NCI-H774 (cell line): ENCODE measurements at places on chromosomes 7 and 10.
A peak's percentile ranks its signal among the peaks of the same experiment; 100 is the strongest.

- DNase-seq = no peak
These were observed 22.4 kb upstream of the PRSS58 start for GRCh38 chr7:142280263-142280662.

DNA sequence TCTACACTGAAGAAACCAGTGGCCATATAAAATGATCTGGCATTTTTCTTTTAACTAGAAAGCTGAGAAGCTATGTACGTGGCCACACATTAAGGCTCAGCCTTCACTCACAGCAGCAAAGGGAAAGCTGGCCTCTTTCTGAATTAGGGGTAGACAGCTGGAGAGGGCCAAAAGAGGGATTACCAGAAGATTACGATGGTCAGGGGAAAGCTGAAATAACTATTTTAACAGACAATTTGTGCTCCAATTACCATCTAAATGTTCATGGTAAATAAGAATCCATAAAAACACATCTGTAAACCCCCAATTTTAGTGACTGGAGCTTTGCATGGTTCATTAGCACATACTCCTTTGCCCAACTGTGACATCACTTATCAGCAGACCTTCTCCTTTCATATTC lies 314.3 kb downstream of the HPSE2 start:
- DNase-seq = no peak

- no peak for DNase-seq
These were observed 185.5 kb downstream of the ZNF365 start for GRCh38 chr10:62559481-62560200.

- no peak for DNase-seq
These were observed 57.7 kb downstream of the PRTFDC1 start for GRCh38 chr10:24894728-24895127.

DNA sequence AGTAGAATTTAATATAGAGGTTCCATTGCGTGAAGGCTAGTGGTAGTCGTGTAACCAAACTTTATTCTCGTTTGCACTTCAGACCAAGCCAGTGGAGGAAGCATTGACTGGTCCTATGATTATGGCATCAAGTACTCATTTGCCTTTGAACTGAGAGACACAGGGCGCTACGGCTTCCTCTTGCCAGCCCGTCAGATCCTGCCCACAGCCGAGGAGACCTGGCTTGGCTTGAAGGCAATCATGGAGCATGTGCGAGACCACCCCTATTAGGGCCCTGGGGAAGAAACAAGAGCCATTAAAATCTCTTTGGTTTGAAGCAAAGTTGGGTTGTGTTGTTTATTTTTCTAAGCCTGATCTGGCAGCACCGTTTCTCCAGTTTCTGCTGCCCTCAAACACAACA lies 3.5 kb upstream of the CPA4 start:
- DNase-seq = no peak

- DNase-seq = peak; percentile 91
These were observed 17.7 kb upstream of the GTPBP4 start for GRCh38 chr10:970311-971149.

GRCh38 chr10:111079781-111080180 lies 3.0 kb downstream of the ADRA2A start:
- no peak for DNase-seq

GRCh38 chr7:52260046-52260665 lies 775.3 kb upstream of the POM121L12 start:
- DNase-seq = no peak

DNA sequence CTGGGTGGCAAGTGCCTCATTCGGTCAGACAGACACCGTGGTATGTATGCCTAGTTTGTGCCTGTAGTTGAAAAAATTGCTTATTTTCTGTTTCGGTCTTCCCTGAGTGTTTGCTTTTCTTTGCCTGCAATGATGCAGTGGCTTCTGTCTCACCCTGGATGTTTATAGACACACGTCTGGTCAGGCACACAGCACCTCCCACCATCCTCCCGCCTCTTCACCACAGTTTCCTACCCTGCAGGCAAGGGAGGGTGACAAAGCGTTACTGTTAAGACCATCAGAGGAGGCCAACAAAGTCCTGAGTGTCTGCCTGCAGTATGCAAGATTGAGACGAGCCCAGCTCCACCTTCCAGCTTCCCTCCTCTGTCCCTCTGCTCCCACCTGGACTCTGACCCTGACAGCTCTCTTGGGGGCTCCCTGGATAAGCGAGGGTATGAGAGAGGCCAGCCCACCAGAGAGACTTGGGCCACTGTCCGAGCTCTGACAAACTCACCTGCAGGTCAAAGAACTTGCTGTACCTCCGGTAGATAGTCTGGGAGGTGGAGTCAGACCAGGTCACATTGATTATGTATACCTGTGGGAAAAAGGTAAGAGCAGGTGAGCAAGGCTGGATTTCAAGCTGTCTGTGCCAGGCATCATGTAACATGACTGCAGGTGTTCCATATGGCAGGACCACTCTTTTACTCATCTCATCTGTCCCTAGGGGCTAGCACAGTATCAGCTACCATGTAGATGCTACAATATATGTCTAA lies 54.4 kb downstream of the SH3PXD2A start:
- no peak for DNase-seq

DNA sequence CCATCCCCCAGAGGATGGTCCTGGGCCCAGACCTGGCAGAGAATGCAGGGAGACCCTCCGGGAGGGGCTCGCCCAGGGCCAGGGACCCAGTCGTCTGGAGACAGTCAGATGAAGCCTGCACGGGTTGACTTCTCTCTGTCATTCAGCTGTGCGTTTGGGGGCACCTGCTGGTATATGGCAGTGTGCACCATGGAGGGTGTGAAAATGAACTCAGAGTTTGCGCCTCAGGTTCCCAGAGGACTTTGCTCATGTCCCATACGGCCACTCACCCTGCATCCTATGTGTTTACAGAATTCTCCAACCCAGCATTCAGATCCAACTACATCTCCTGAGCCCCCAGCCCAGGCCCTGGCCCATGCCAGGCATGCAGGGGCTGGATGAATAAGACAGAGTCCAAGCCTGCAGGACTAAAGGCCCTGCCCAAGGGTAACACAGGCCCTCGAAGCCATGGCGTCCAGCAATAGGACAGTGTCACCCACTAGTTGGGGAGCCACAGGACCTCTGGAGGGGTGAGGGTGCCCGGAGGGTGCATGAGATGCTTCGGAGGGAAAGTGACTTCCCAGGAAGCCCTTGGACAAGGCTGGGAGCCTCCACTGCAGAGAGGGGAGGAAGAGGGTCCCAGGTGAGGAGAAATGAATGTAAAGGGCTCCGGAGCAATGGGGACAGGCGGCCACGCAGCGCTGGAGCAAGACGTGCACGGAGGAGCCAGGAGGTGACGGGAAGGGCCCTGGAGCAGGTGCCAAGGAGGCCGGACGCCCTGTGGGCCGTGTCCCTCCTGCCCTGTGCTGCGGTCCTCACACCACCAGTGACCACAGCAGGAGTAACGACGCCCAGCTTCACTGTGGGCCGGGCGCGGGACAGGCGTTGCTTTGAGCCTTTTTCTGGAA lies 36.3 kb downstream of the CALML3 start:
- no peak for DNase-seq

DNA sequence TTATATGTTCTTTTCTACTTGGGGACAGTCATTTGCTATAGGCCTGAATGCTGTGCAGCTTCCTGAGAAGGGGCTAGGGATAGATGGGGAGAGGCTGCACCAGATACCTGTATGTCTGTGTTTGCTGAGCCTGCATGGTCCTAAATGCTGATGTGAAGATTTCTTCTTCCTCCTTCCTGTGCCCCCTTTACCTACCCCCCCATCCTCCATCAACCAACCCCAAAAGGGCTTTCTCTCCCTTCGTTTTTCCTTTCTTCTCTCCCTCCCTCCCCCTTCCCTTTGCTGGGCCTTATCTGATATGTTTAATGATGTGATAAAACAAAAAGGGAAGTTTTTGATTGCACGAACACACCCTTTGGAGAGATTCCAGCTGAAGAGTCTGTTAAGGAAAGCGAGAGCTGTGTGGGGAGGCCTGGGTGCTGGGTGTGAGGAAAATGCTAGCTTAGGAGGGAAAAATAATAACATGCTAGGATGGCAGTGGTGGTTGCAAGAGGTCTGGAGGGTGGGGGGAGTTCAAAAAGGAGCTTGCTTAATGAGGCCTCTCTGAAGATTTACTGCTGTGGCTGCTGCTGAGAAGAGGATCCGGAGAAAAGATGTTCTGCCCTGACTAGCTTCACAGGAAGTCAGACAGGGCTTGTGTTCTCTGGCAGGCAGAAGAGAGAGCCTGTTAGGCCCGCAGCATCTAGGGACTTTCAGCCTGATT lies 101.8 kb downstream of the SAMD9 start:
- DNase-seq = no peak

DNA sequence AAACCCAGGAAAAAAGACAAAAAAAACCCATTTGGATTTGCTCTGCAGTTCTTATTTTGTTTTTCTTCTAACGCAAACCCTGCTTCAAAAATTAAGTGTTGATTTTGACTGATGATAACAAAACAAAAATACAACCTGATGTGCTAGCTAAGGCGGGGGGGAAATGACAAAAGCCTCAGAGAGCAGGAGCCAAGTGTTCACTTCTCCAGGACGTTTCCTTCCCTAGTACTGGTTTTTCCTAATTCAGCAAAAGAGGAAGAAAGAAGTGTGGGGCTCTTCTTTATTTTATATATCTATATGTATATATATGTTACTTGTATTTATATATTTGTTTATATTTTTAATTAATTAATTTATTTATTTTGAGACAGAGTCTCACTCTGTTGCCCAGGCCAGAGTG lies 28.0 kb downstream of the SNX10 start:
- DNase-seq = no peak

- DNase-seq = no peak
These were observed 10.2 kb downstream of the PDCD4 start for GRCh38 chr10:110881905-110882304.

DNA sequence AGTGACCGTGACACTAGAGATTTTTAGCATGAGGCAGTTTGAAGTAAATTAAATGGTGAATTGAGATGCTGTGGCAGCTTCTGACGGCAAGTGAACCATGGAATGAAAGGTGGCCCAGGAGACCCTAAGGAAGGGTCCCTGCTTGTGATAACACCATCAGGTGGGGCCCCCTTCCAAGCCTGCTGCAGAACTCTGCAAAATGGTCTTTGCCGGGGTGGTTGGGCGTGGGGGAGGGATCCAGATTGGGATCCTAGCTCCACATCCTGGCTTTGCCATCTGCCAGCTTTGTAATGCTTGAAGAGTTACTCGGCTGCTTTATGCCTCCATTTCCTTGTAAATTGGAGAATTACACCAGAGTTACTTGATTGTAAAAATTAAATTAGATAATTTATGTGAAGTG lies 222.6 kb upstream of the NFE2L3 start:
- DNase-seq = no peak

DNA sequence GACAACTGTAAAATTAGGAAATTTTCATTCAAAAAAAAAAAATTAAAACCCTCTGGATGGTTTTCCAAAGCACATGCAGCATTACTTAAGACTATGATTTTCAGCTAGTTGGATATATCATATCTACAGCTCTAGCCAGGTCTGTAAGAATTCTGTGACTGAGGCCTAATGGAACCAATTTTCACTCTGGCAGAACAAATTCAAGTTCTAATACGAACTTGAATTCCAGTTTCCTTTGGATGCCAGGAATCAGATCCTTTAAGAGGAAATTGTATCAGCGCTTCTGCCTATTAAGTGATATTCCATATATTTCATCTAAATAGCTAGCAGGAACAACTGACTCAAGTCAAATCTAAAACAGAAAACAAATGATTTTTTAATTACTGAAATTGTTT lies 34.8 kb downstream of the SKIDA1 start:
- no peak for DNase-seq

DNA sequence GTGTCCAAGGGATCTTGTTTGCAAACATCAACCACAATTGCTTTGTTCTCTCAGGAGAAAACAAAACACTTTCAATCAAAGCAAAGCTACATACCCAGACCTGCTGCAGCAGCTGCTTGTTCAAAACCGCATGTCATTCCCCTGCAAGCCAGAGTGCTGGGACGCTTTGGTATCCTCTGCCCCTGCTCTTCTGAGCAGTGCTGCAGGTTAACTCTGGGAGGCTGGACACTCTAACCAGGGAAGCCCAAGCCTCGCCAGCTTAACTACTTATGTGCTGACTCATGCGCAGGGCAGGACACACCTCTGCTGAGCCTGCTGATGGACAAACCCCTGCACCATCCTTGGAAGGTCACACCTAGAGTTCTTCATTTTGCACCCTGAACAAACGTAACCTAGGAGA lies 28.2 kb upstream of the ASAH2 start:
- DNase-seq = no peak

GRCh38 chr7:35725280-35725680 lies 30.3 kb upstream of the HERPUD2 start:
- no peak for DNase-seq

- no peak for DNase-seq
These were observed 188.7 kb upstream of the KAT6B start for GRCh38 chr10:74637685-74638084.

DNA sequence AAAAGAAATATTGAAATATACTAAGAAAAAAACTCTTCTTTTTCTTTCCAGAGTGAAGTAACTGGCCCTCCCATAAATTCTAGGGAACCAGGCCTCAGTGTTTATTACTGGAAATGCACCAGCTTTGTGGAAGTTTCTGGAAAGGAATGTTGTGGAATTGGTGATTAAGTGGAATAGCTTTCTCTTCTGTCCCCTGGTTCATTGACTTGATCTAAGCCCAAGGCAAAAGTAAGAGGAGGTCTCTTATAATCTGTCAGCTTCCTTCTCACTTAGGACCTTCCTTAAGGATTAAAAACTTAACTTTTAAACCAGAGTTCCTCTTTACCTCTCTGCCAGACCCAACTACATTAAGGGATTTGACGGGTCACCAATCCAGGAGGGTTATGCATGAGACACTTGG lies 266.2 kb downstream of the SLC25A13 start:
- no peak for DNase-seq

GRCh38 chr10:124160943-124161582 lies 67.7 kb upstream of the CHST15 start:
- no peak for DNase-seq

GRCh38 chr7:18086165-18087025 lies 58.7 kb upstream of the PRPS1L1 start:
- DNase-seq = no peak

- DNase-seq = no peak
These were observed 61.8 kb upstream of the MET start for GRCh38 chr7:116610210-116610609.

- no peak for DNase-seq
These were observed 353.7 kb upstream of the CHRM2 start for GRCh38 chr7:136514776-136515175.

GRCh38 chr7:148262721-148263229 lies 327.8 kb upstream of the C7orf33 start:
- DNase-seq = no peak

GRCh38 chr10:82558014-82558607 lies 683.1 kb downstream of the NRG3 start:
- DNase-seq = no peak
